ENCODE measurements at places on chromosomes 16 and 17. TPM values are rescaled to one million over a fixed set of nuclear protein-coding genes. Genes with fewer than 3 reads are reported as not detected.

Gene SULT1A2
- total RNA-seq: 0.56 TPM

Gene STXBP4
- total RNA-seq: 13.5 TPM

Gene SOCS7
- 12.4 TPM for total RNA-seq

Gene PYY
- total RNA-seq: not detected

Gene SLC38A8
- not detected for total RNA-seq

Measured in regular cardiac myocyte (primary cell).